ENCODE measurements at places on chromosomes 4 and X. TPM values are rescaled to one million over a fixed set of nuclear protein-coding genes. Genes with fewer than 3 reads are reported as not detected.
A peak's percentile ranks its signal among the peaks of the same experiment; 100 is the strongest.

PRAF2 gene
- 3.4 TPM for total RNA-seq

CXCL10 gene
- total RNA-seq: 0.86 TPM

GRCh38 chr4:95627024-95627605 is 78.3 kb upstream of the UNC5C start:
- DNase-seq: no peak

ODAPH gene
- not detected for total RNA-seq

DNA sequence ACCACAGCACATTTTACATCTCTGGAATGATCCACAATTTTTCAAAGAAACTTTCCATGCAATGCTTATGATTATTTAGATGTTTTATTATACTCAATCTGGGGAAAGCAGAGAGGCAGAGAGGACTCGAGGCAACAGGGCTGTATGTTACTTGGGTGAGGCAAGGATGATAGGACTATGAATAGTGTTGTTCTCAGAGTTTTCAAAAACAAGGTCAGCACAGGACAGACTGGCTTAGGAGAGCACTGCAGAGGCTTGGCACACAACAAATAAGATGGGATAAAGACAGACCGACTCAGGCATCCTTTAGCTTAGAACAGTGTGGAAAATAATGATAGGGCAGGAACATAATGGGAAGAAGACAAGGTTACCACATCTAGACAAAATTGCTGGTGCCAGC is 65.4 kb downstream of the TMEM150C start:
- DNase-seq: no peak

HTN1 gene
- total RNA-seq: not detected

TREX2 gene
- total RNA-seq: not detected

- DNase-seq: no peak
Measured at GRCh38 chr4:57777876-57778275, 667.7 kb upstream of the IGFBP7 start.

KIAA1210 gene
- total RNA-seq: not detected

DNA sequence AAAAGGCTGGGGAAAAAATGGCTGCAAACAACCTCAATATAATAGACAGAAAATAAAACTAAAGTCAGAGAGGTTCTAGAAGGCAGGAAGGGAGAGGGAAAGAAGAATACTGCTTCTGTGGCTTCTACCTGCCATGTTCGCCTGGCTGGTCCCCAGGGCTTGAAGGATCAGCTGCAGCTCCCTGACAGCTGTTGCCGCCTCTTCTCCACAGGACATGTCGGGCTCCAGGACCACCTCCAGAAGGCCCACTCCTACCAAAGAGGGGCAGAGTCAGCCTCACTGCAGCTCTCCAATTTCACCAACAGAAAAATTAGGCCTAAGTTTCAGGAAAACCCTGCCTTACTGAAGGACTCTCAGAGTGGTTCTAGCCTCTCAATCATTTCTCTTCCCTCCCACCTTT is 44.9 kb downstream of the GATB start:
- DNase-seq: no peak

DNA sequence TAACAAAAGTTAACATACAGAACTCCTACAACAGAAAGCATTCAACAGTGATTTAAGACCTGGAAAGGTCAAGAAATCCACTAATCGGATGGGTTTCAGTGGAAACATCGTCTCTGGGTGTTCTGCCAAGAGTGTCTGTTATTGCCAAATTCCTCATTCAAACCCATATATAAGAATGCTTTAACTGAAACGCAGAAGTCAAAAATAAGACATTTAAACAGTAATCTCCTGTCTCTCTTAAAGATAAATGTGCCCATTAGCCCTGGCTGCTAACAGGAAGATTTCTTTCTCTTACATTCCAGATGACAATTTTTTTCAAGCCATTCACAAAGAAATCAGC is 31.5 kb downstream of the DCTD start:
- DNase-seq: no peak

GRCh38 chr4:154067786-154068185 is 278.9 kb upstream of the SFRP2 start:
- no peak for DNase-seq

- no peak for DNase-seq
Measured at GRCh38 chr4:112513971-112514646, 1.9 kb downstream of the NEUROG2 start.

GRCh38 chrX:74419864-74420195 is 1.5 kb upstream of the SLC16A2 start:
- DNase-seq: no peak

NOX1 gene
- total RNA-seq: not detected

NUP62CL gene
- total RNA-seq: 2.2 TPM

TASL gene
- total RNA-seq: not detected

- DNase-seq: no peak
Measured at GRCh38 chrX:24175276-24175675, 25.7 kb downstream of the ZFX start.

DNA sequence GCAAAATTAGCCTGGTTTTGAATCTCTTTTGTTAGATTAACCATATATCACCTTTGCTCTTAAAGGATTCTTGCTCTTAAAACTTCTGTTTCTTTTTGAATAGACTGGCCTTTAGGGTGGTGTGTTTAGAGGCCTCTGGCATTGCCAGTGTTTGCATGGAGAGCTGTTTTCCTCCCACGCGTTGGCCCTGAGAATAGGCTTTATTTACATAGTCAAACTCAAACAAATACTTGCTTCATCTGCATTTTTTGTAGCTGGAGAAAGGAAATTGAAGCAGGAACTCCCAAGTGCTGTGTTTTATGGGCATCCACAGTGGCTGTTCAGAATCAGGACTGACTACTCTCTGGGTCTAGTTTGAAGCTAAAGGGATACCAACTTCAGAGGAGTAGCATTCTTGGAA is 2.7 kb downstream of the SHROOM2 start:
- DNase-seq: peak; percentile 28

DNA sequence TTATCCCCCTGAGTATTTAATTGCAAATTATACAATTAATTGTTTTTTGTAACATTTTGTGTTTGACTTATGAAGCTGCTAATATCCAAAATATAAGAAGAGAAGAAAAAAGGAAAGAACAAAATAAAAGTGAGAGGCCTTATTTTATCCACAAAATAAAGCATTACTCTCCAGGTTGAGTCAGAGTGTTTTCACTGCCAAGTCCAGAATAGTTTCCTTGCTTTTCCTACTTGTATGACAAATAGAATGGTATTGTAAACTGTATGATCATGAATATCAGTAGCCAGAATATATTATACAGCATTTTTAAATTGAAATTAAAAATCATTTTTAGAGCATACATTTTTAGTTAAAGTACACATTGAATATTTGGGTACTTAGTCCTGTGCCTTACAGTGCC is 237.8 kb downstream of the NDST4 start:
- DNase-seq: no peak

FAM184B gene
- total RNA-seq: 0.03 TPM

GRCh38 chrX:54044877-54045338 is 635 bp upstream of the PHF8 start:
- DNase-seq: no peak

GRCh38 chr4:153115322-153116290 is 88.6 kb upstream of the TRIM2 start:
- DNase-seq: peak; percentile 49

SYAP1 gene
- 17.3 TPM for total RNA-seq

Measured in Daoy (cell line).